ENCODE measurements at places on chromosomes 1 and 21.

DNA sequence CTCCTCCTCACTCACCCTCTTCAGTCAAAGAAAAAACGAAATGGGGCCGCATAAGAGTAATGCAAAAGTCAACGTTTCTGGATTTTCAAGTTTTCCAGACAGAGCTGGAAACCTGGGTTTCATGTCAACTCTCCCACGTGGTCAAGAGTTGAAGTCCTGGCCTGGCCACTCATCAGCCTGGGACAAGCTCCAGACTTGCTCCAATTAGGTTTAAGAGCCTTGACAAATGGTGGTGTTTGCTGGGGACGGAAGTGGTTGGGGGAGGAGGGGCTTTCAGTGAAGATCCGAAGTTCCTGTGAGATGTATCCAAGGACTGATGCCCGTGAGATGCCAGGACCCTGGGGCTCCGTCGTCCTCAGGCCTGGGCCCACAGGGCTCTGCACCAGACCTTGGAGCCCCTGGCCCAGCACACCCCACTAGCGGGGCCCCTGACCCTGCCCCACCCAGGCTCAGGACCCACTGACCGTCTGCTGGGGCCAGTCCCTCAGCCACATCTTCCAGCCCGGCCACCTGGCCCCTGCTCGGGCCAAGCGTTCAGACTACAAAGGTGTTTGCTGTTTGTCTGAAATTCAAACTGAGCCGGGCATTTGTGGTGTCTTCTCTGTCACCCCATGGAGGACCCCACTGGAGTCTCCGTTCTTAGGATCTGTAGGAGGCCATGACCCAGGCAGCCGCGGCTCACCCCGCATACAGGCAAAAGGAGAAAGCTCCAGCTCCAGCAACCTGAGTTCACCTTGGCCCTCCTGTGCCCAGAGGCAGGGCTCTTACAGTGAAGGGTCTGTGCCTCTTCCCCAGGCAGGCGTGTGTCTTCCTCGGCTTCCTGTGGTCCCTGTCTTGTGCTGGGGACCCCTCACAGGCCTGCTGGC is 53.3 kb downstream of the SIK1 start:
- no peak for DNase-seq

DNA sequence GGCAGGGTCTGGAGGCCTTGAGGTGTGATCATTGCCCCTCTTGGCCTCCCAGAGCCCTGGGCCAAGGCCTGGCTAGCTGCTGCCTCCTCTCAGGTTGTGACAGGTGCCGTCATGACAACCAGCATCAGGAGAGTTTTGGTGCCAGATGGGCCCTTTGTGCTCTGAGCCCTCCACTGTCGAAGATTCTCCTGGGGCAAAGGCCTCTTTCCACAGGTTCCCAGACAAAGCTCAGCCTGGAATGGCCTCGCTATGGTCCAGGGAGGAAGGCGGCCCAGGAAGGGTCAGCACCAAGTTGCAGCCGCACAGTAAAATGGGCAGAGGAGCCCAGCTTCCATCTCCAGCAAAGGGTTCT is 78.4 kb downstream of the ALPL start:
- DNase-seq, result no peak

DNA sequence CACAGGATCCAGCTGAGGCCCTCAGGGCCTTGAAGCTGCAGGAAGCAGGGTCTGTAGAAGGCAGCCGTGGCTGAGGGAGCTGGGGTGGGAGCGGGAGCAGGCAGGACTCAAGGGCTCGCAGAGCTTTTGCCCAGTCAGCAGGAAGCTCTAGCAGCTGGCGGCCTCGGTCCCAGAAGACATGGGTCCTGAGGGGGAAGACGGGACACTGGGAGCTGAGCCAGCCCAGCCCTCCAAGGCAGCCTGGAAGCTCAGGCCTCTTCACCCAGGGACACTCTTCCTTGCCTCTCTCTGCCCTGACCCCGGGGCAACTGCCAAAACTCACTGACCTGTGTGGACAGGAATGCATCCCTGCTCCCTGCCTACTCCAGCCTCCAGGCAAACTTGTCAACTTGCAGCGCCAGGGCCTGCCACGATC is 8.9 kb downstream of the ADGRB2 start:
- DNase-seq, result no peak

DNA sequence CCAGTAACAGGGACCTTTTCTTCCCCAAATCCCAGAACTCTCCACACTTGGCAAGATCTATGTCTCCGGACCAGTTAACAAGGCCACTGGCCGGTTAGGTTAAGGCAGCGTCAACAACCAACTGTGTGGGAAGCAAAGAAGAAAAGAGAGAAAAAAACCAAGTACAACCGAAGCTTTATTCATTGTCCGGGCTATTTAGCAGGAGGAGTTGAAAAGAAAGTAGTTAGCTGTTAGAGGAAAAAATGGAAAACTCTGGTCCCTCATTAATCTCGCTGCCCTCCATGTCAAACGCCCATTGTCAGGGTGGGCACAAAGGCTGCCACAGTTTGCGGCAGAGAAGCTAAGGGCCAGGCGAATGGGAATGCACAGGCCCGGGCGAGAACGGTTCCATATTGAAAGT is 49.3 kb upstream of the GRIK3 start:
- DNase-seq, result no peak

- DNase-seq, result no peak
Measured at GRCh38 chr1:2297246-2298011, 69.3 kb downstream of the SKI start.
